WTC11 (cell line): ENCODE measurements at places on chromosomes 7 and 10.

DNA sequence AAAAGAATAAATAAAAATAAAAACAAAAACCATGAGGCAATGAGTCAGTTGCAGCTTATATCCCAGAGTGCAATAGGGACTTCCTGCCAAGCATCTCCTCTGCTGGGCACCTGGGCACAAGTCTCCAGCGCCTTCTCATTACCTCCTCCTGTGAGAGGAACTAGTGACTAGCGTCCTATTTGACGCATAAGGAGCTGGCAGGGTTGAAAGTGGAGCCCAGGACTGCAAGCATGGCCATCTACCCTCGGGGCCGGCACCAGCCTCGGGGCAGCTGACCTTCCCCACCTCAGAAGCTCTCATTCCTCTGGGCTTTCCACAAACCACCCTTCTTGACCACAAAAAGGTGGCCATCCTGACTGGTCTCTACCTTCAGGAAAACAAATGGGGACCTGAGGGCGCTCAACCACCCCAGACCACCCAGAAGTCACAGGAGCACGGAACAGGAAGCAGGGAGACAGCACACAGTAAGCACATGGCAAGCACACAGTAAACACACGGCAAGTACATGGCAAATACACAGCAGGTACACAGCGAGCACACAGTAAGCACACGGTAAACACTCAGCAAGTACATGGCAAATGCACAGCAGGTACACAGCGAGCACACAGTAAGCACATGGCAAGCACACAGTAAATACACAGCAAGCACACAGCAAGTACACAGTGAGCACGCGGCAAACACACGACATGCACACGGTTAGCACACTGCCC is 19.1 kb downstream of the CTBP2 start:
- no peak for DNase-seq
- H3K4me1 ChIP-seq: peaks cover 89% of the 10 kb centered on the region
- H3K27ac ChIP-seq: peak overlapping the region; percentile 91

DNA sequence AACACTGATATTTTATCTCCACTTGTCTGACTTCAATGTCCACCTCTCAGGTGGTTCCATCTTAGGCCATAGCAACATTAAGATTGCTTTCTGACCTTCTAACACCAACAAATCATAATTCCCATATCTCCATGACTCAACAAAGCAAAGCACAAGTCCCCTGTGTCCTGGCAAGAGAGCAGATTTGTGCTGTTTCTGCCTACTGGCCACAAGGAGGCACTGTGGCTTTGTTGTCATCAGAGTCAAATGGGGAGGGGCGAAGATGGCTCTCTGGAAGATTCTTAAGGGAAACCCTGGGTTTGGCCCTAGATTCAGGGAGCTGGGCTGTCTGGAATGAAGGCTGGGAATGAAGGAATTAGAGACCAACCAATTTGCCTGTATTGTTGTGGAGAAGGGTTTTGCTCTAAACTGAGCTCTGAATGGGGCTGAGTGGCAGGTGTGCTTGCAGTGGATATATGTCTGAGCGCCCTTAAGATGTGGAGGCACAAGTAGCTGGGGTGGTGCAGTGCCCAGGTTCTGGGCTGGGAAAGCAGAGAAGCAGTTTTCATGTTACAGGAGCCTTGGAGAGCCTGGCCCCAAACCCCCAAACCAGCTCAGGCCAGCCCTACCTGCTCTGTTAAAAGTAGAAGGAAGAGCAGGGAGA is 154.8 kb upstream of the PRSS58 start:
- peaks cover 14% of the 10 kb centered on the region for H3K4me1 ChIP-seq
- H3K27me3 ChIP-seq: no peaks in the 10 kb centered on the region; the same call in 1 of the 2 replicates
- H3K27ac ChIP-seq: no peak overlapping the region
- DNase-seq: peak; percentile 55
- no peaks in the 10 kb centered on the region for H3K36me3 ChIP-seq
- H3K4me3 ChIP-seq: no peak overlapping the region

DNA sequence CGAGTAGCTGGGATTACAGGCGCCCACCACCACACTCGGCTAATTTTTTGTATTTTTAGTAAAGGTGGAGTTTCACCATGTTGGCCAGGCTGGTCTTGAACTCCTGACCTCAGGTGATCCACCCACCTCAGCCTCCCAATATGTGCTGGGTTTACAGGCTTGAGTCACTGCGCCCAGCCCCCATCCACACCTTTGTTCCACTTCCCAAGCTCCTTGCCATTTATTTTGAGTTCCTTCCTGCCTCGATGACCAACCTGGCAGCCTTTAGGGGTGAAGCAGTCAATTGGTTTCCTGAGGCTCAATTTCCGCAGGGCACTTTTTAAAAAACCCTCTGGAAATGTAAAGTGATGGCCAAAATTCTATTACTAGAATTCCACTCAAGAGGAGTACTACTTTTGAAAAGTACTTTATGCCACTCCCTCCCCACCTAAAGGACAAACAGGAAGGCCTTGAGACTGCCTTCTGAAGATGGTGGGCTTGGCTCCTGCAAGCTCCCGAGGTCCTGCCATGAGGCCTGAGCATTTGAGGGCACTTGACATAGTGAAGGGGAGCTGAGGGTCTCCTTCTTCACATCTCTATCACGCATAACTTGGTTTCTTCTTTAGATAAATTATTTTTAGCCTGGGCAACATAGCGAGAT is 32.5 kb upstream of the RBM33 start:
- no peak for DNase-seq
- H3K36me3 ChIP-seq: peaks cover 24% of the 10 kb centered on the region
- no peak overlapping the region for H3K4me3 ChIP-seq
- H3K27me3 ChIP-seq: no peaks in the 10 kb centered on the region

DNA sequence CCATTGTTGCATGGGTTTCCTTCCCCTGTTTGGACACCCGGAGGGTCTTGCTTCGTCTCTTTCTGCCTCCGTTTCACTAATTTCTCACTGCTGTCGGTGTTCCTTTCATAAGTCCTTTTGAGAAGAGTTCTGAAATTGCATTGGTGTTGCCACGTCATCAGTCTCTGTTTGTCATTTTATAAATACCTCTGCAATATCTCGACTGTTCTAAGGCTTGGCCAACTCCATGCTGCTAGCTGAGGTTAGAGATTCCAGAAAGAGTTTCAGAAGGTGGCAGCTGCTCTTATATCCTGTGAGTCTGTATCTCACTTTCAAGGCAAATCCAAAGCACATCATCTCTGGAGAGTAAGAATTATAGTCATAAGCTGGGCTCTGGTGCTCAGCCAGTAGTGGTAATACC is 148.0 kb upstream of the INSYN2A start:
- H3K4me3 ChIP-seq: no peak overlapping the region
- DNase-seq: no peak
- H3K27ac ChIP-seq: no peak overlapping the region
- no peaks in the 10 kb centered on the region for H3K27me3 ChIP-seq

- peaks cover 55% of the 10 kb centered on the region for H3K4me1 ChIP-seq
- peak; percentile 93 for DNase-seq
- H3K4me3 ChIP-seq: peak within 1 kb of the TSS; percentile 86
- H3K27me3 ChIP-seq: no peaks in the 10 kb centered on the region
- peaks cover 10% of the 10 kb centered on the region for H3K36me3 ChIP-seq
Observed at GRCh38 chr10:86756511-86757112, at the start of gene BMPR1A. BMPR1A (plus strand) TSS chr10:86756619; CDS start chr10:86876019, 119,400 bp downstream.

- H3K27ac ChIP-seq: no peak overlapping the region
- no peaks in the 10 kb centered on the region for H3K36me3 ChIP-seq
- DNase-seq: no peak
- H3K27me3 ChIP-seq: peaks cover 5% of the 10 kb centered on the region; the same call in 1 of the 2 replicates
- peaks cover 3% of the 10 kb centered on the region; the same call in 1 of the 2 replicates for H3K4me1 ChIP-seq
Observed at GRCh38 chr10:27383595-27384542, 120.2 kb upstream of the RAB18 start.

DNA sequence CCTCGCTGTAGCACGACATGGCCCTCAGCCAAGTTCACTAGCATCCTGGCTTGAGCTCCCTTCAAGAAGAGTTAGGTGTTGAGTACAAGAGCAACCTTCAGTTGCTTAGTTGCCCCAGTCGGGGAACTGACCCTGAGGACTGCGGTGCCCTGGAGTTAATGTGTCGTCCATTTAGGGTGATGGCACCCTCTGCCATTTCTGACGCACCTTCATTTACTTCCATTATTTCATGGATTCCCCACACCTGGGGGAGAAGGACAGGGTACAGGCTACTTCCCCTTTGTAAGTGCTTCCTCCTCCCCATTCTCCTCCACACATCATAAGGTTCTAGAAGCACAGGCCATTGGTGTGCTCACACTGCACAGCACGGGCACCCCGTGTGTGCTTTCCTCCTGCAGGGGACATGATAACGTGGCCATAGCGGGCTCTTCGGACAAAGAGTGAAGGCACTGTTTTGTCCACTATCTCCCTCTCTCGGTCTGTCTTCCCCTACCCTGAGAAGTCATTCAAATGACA is 1.8 kb downstream of the ALOX5 start:
- H3K36me3 ChIP-seq: no peaks in the 10 kb centered on the region
- no peak for DNase-seq
- peaks cover 17% of the 10 kb centered on the region for H3K4me1 ChIP-seq
- H3K27ac ChIP-seq: no peak overlapping the region
- peak overlapping the region; percentile 23 for H3K4me3 ChIP-seq

- no peaks in the 10 kb centered on the region for H3K36me3 ChIP-seq
- no peak overlapping the region for H3K27ac ChIP-seq
- H3K4me3 ChIP-seq: no peak overlapping the region
- H3K4me1 ChIP-seq: no peaks in the 10 kb centered on the region
- H3K27me3 ChIP-seq: no peaks in the 10 kb centered on the region
Observed at GRCh38 chr10:12915637-12916168, 85.8 kb downstream of the CCDC3 start.

GRCh38 chr10:22369434-22370072 is 24.3 kb downstream of the SPAG6 start:
- no peak for DNase-seq
- H3K27ac ChIP-seq: no peak overlapping the region
- no peaks in the 10 kb centered on the region for H3K36me3 ChIP-seq
- H3K27me3 ChIP-seq: no peaks in the 10 kb centered on the region
- no peak overlapping the region for H3K4me3 ChIP-seq
- H3K4me1 ChIP-seq: no peaks in the 10 kb centered on the region

- H3K4me3 ChIP-seq: no peak overlapping the region
- no peak overlapping the region; the same call in 1 of the 2 replicates for H3K27ac ChIP-seq
- H3K27me3 ChIP-seq: no peaks in the 10 kb centered on the region
- peaks cover 71% of the 10 kb centered on the region for H3K36me3 ChIP-seq
Observed at GRCh38 chr7:126016722-126017121, 1087.1 kb upstream of the POT1 start.

GRCh38 chr10:847868-848267 is 83.6 kb downstream of the LARP4B start:
- peaks cover 2% of the 10 kb centered on the region; the same call in 1 of the 2 replicates for H3K27me3 ChIP-seq
- H3K4me1 ChIP-seq: no peaks in the 10 kb centered on the region
- H3K4me3 ChIP-seq: no peak overlapping the region
- peaks cover 49% of the 10 kb centered on the region for H3K36me3 ChIP-seq
- no peak overlapping the region for H3K27ac ChIP-seq
